Activated B cell treated with CpG ODN at 0.5 μM for 24 hours (primary cell): ENCODE measurements at places on chromosomes 3 and 15.

GRCh38 chr3:54087581-54088410 is 34.6 kb upstream of the CACNA2D3 start:
- no peak for DNase-seq

GRCh38 chr3:198081421-198081844 is 121.4 kb downstream of the LMLN start:
- no peak for DNase-seq

DNA sequence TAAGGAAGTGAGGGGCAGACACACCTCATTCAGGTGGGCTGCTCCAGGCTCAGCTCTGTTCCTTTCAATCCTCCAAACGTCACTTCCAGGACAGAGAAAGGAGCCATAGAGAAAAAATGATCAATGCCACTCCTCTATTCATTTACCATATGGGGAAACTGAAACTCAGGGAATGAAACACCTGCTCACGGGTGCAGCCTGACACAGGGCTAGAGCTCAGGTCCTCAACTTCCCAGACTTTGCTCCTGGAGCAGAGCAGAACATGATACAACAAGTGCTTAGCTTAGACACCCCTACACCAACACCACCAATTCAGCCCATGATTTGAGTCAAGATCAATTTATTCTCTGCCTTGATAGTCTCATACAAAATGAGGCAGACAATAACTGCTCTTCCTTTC is 58.5 kb upstream of the LPP start:
- no peak for DNase-seq

DNA sequence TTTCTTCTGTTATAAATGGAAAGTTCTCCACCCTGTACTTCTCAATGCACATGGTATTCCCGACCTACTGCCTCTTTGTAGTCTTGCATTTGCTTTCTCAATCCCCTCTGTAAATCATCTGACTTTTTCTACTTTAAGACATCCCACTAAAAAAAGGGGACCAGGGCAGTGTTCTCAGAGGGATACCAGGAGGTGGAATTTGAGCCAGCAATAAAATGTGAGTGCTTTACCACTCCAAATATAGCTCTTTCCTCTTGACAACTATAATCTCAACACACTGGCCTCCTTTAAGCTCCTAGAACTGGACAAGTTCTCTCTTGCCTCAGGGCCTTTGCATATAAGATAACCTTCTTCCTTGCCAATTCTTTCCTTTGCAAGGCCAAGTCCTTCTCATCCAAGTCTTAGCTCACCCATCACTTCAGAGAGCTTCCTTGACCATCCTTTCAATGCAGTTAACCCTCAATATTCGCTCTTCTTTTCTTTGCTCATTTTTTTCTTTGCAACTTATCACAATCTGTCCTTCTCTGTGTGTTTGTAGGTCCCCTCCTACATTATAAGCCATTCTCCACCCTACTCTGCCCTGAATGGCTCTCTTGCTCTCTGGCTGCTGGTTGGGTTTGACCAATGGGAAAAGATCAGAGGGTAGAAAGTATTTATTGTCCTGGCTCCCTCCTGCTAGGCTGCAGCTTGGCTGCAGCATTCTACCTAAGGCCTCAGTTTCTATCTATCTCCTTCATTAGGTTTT is 93.4 kb downstream of the PRICKLE2 start:
- no peak for DNase-seq

- no peak for DNase-seq
Measured at GRCh38 chr3:138429665-138430064, 4.8 kb upstream of the ESYT3 start.

DNA sequence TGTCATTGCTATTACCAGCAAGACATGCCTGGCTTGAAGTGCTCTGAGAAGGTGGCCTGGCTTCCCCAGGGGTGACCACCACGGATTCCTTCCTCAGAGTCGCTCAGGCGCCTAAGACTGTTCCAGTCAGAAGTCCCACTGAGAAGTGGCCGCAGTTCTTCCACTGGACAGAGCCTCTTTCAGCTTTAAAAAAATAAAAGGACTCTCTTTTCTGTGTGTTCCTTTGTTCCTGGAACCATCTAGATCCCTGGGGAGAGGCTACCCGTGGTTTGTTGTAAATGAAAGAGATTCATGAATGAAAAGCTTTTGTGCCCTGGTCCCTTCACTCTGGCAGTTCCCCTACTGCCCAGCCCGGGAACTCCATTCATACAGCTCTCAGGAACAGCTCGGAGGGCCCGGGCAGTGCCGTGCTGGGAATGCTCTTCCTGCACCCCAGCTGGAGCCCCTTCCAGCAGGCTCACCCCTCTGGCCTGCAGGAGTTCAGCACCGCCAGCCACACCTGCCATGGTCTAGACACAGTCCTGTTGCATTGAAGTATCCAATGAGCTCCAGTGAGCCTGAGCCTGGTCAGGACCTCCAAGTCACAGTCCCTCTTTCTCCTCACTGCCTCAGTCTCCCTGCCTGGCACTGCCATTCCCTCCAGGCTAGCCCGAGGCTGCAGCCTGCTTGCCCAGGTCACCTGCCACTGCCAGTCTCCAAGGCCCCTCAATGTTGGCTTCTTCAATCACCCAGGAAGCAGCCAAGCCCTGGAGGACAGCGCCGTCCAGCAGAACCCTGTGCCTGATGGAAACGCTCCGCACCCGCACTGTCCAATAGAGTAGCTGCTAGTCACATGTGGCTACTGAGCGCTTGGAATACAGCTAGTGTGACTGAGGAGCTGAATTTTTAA is 75.4 kb downstream of the XXYLT1 start:
- no peak for DNase-seq

GRCh38 chr3:123847209-123847608 is 36.9 kb downstream of the MYLK start:
- DNase-seq = no peak

DNA sequence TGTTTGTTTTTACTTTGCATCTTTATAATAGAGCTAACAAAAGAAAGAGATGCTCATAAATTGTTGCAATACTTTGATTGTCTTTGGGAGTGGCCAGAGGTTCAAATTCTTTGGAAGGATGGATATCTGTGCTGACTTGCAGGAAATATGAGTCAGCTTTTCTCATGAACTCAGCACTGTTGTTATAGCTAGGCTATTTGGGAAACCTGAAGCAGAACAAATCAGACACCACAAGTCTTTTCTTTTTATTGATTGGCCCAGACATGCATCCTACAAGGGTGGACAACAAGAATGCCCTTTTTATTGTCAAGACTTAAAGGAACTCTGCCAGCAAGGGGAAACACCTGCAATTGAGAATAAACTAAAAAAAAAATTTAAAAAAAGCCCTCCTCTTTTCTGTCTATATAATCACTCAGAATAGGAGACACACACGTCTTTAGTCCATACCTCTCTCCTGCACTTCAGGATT is 4.6 kb upstream of the DENND4A start:
- no peak for DNase-seq

DNA sequence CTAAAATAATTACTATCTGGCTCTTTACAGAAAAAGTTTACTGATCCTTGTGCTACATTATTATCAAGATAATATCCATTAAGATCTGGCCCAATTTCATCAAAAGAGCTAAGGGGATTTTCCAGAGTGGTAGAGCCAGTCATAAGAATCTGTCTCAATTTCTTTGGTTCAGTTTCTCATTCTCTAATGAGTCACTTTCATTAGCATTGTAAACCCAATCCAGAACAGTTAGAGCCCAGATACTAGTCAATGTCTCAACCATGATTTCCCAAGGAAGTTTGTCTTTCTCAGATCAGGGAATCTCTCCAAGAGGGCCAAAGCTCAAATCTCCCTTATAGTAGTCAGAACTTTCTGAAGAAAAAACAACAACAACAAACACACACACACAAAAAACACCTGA is 131.1 kb upstream of the PPP2R3A start:
- DNase-seq = no peak

- DNase-seq = peak; percentile 62
Measured at GRCh38 chr3:36891701-36892160, 53.1 kb downstream of the TRANK1 start.

GRCh38 chr15:76150971-76151598 is 91.3 kb downstream of the TMEM266 start:
- DNase-seq = peak; percentile 75

DNA sequence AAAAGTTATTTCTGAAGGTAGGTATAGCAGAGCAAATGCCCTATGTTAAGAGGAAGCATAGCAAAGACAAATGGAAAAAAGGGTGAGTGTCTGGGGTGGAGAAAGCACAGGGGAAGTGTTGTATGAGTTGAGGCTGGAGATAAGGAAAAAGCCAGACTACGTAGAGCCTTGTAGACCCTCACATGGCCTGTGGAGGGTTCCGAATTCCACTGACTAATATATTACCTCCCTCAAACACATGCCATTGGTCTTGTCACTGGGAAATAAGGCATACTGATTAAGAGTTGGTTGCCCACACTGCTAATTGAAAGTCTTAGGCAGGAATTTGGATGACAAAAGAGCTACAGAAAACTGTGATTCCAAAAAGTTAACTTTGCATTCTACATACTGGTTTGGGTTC is 65.2 kb downstream of the TRAT1 start:
- DNase-seq = no peak

DNA sequence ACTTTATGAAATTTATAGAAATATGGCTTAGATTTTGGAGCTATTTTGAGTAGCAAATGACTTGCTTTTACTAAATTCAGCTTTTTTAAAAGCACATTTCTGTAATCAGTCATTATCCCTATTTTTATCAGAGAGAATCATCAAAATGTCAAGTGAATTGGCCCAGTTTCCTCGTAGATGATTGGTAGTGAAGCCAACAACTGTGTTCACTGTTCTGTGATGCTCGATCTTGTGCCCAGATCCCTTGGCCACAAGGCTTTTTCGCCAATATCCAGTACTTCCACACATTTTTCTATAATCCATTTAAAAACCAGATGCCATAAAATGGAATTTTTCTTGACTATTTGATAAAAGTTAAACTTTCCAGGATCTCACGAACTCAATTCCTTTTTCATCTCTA is 336.5 kb downstream of the ZNF385D start:
- no peak for DNase-seq

DNA sequence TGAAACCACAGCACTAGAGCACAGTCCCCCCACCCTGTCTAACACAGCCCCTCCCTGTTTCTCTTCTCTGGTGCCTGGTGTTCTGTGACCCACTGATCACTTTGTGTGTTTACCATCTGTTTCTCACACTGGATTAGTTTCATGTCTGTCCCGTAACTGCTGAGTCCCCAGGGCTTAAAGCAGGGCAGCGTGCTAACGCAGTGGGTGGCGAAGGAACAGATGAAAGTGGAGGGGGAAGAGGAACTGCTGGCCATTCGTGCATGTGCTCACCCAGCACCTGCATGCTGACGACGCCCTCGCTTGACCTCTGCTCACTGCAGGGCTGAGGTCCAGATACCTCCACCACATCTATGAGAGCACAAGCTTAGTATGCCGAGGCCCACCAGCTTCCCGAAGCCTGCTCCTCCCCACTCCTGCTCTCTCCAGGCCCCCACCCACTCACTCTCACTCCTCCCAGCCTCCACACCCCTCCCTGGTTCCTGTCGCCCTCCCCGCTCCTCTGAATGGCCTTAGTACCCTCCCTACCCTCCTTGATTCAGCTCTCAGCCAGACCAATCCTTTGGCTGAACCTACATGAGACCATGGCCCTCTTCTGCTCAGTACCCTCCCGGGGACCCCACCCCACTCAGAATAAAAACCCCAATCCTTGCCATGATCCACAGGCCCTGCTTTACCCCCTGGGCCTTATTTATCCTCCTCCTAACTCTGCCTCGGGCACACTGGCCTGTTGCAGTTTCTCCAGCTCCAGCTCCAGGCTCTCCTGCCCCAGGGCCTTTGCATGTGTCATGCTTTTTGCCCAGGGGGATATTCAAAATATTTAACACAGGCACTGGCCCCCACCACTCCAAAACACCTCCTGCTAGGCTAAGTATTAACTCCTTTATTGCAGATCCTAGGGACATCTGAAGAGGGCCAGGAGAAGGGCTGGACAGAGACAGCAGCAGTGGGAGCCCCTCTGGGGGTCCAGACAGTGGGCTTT is 15.1 kb upstream of the IQSEC1 start:
- DNase-seq = peak; percentile 53

GRCh38 chr3:127667119-127667681 is 5.6 kb upstream of the ABTB1 start:
- DNase-seq = no peak

DNA sequence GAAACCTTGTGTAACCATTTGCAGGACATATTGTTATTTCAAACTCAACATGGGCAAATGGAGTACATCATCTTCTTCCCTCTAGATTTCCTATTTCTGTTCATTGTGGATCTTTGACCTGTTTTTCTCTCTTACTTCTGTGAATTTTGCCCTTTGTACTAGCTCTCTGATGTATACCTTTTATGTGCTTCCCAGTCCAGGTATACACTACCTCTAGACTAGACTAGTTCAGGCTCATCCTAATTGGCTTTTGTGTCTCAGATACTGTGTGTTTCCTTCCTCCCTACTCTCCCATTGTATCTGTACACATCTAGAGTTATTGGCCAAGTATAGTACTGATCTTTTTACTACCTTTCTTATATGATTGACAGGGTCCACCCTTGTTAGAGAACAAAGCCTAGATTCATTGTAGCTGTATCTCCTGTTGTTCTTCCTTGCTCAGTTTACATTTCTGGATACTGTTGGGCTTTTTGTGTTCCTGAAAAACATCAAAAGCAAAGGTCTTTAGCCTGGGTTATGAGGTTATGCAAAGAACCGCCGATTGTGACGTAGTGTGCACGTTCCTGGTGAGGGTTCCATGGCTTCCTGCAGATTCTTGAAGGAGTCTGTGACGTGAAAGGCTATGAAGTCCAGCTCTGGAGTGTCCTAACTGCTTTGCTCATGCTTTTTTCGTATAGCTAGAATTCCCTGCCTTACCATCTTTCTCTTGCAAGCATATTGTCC is 167.4 kb downstream of the KLHL25 start:
- no peak for DNase-seq

DNA sequence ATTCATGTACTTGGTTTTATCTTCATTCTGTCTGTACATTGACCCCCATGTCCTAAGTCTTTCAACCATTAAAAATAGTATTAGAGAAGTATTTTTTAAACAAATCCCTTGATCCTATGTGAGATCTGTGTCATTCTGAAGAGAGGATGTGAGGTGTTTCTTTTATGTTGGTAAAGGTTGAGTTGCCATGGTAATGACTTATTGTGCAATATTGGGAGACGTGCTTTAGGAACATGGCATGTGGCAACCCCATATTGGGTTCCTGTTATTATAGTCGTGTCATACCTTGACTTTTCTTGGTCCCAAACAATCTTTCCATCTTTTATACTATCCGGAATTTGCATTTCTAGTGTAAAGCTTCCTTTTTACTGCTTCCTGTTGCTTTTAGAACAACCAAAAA is 203.1 kb downstream of the KCNAB1 start:
- DNase-seq = no peak

GRCh38 chr15:84929795-84930603 is 45.5 kb downstream of the SLC28A1 start:
- DNase-seq = no peak

- no peak for DNase-seq
Measured at GRCh38 chr3:170982733-170983132, 43.8 kb downstream of the SLC2A2 start.
